Activated CD4-positive, alpha-beta T cell treated with anti-CD3 and anti-CD28 coated beads, Interleukin-2, Interleukin-6, amounts not matched to agents 100 ng/mL and 50 ng/mL, durations not matched to agents 16 hours and 8 hours (primary cell): ENCODE measurements at places on chromosomes 11 and 22.

GRCh38 chr22:33299245-33299956 lies 241.2 kb upstream of the SYN3 start:
- DNase-seq, result no peak

- no peak for DNase-seq
Measured at GRCh38 chr11:38952698-38953097, 2354.7 kb upstream of the RAG2 start.

DNA sequence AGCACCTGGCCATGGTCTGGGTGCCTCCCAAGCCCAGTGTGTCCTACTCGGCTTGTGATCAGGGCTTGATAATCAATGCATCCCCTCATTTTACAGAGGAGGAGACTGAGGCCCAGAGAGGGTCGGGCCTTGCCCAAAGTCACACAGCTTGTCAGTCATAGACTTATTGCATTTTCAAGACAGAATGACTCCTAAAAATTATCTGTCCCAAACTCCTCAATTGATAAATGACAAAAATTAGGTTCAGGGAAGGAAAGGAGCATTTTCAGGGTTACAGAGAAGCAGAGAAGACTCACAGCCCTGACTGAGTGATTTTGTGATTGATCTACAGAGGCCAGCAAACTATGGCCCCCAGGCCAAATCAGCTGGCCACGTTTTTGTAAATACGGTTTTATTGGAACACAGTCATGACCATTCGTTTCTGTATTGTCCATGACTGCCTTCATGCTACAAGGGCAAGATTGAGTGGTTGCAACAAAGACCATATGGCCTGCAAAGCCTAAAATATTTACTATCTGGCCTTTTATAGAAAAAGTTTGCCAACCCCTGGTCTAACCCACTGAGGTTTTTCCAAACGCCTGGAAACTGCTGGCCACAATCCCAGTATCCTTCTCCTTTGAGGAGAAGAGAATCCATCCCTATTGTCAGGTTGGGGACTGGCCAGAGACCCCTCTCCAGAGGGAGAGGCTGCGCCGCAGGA lies 35.1 kb upstream of the NAV2 start:
- DNase-seq, result no peak

GRCh38 chr11:80321786-80322185 lies 881.0 kb upstream of the TENM4 start:
- no peak for DNase-seq

- DNase-seq, result no peak
Measured at GRCh38 chr11:79501707-79502106, 60.9 kb upstream of the TENM4 start.

DNA sequence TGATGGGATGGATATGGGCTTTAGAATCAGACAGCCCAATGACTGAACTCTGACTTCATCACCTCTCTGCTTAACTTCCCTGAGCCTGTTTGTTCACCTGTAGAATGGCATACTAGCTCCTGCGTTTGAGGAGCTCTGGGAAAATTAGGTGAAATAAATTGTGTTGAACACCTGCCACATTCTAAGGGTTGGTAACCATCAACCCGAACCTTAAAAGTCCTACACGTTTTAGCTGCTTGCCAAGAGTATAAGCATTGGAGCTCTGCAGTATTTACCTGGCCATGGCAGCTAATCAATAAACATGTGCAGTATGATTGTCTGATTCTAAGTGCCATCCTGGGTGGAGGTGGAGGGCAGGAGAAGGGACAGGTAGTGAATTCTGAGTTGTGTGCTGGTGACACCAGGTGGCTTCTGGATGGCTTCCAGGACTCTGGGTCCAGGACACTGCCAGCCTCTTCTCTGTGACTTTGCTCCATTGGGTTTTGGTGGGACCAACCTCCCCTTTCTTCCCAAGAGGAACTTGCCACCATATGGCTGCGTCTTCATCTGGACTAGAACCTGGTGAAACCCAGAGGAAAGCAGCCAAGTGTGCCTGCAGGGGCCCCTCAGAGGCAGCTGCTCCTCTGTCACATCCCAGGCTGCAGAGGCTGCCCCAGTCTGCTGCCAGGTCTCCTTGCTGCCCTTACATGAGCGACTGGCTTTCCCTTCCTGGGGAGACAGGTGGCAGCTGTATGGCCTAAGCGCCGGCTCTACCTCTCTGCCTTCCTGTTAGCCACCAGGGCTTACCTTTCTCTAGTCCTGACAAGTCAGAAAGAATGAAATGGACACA lies 85.6 kb downstream of the CACNG2 start:
- no peak for DNase-seq

GRCh38 chr11:34408580-34409172 lies 30.1 kb upstream of the CAT start:
- no peak for DNase-seq

DNA sequence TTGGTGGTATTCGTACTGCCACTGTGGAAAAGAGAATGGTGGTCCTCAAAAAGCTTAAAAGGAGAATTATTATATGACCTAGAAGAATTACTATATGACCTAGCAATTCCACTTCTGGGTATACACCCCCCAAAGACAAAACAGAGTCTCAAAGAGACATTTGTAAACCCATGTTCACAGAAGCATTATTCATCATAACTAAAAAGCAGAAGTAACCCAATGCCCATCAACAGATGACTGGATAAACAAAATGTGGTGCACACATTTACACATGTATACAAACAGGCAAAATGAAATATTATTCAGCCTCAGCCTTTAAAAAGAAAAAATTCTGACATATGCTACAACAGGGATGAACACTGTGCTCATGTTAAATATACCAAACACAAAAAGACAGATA lies 89.4 kb downstream of the ARHGAP32 start:
- DNase-seq, result no peak

DNA sequence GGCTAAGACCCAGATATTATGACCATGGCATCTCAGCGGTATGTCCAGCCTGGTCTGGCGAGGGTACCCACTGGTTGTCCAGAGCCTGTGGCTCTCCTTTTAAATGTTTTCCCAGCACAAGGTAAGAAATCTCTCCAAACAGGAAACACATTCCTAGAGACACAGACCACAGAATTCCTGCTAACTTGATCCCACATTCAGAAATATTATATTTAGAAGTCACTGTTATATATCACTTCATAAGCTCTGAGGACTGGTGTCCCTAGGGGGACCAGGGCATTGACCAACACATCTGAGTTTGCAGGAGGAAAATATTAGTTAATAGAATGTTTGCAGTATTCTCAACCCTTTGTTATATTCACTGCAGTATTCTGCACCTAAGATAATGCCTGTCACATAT lies 23.1 kb downstream of the TMPRSS13 start:
- DNase-seq, result no peak

DNA sequence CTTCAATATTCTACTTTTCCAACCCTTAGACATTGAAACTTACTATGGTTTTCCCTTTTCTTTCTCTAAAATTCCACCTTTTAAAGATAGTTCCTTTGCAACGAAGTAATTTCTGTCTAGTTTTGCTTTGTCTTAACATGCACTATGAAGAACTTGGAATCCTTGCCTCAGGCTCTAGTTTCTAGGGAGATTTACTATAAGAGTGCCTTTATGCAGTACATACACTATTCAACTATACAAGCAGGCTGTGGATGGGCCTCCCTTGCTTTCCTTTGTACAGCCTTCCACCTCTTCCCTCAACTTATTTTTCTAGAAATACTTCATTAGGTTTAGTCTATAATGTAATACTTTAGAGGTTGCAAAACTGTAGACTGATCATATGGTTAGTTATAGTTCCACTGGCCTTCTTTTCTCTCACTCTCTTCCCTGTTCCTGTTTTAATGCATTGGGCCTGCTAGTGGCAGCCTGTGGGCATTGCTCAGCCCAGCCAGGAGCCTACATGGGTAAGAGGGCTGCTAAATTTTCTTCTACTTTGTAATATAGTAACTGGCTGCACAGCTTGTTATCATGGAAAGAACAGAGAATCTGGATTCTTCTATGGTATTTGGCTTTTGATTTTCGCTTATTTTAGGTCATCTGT lies 100.2 kb downstream of the C11orf87 start:
- no peak for DNase-seq

DNA sequence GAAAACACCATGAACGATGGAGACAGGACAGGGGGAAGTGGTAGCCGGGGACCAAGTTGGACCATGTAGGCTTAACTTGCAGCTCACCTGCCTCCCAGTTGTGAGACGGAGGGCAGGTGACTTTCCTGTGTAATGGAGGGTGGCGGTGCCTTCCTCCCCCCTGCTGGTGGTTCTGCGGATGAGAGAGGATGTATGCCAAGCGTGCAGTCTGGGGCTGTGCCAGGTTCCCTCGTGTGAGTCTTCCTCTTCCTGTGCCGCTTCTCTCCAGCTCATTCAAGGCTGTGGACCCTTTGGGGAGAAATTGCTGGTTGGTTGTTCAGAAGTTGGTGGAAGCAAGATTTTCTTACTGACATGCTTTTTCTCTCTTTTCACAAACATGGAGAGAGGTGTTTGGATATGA lies 35.1 kb downstream of the MPPED1 start:
- no peak for DNase-seq

GRCh38 chr11:17718510-17718962 lies 835 bp upstream of the MYOD1 start:
- DNase-seq, result no peak

GRCh38 chr22:22168190-22168940 lies 76.2 kb upstream of the VPREB1 start:
- DNase-seq, result no peak

DNA sequence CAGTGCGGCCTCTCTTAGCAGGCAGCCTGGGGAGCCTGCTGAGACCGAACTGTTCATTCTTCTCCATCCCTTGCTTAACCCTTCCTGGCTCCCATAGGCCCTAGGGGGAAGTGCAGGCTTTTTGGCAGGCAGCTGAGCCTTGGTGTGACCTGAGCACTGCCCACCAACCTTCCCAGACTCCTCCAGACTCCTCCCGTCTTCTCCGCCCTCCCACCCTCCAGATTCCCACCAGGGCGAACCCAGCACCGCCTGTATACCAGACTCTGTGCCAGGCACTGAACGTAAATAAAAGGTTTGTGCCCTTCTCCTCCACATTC lies 7.9 kb downstream of the RELT start:
- no peak for DNase-seq

DNA sequence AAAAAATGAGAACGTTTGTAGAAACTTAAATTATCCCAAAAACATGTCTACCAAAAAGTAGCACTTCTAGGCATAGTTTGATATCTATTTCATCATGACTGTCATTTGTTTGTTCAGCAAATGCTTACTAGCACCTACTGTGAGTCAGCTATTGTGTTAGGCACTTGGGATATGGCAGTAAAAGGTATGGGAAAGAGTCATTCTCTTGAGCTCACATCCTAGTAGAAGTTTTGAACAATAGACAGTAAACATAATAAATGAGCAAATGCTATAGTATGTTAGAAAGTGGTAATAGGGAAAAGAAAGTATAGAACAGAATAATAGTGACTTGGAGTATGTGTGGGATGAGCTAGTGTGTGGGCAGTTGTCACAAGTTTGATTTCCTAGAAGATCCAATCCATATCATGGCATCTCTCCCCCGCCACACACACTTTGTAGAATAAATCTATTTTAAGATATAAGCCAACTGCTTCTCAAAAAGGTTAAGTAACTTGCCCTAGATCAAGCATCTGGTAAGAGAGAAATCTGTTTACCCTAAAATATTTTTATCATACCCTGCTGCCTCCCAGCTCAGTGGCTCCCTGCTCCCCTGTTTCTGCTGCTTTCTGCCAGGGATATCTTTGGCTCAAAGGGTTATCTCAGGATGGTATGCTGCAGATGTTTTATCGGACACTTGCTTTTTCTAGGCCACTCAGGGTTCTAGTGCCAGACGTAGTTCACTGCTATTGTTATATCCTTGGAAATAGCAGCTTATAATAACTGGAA lies 129.7 kb downstream of the NCAM1 start:
- no peak for DNase-seq

- DNase-seq, result no peak
Measured at GRCh38 chr11:17416492-17416891, 28.0 kb upstream of the KCNJ11 start.

GRCh38 chr22:31055635-31056159 lies 25.4 kb upstream of the SMTN start:
- no peak for DNase-seq

DNA sequence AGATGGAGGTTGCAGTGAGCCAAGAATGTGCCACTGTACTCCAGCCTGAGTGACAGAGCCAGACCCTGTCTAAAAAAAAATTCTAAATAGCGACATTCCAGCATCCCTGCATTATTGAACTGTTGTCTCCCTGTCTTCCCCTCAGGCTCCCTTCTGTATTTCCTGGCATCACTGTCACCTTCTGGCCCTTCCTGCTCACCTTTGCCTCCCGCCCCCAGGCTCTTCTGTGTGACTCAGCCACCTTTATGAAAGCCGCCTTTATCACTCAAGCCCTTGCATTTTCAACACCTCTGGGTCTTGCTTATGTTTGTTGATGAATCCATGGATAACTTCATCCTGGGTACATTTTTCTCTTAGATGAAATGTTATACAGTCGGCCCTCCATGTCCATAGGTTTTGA lies 21.1 kb downstream of the UBASH3B start:
- no peak for DNase-seq

GRCh38 chr22:49749885-49750510 lies 77.7 kb downstream of the BRD1 start:
- no peak for DNase-seq

DNA sequence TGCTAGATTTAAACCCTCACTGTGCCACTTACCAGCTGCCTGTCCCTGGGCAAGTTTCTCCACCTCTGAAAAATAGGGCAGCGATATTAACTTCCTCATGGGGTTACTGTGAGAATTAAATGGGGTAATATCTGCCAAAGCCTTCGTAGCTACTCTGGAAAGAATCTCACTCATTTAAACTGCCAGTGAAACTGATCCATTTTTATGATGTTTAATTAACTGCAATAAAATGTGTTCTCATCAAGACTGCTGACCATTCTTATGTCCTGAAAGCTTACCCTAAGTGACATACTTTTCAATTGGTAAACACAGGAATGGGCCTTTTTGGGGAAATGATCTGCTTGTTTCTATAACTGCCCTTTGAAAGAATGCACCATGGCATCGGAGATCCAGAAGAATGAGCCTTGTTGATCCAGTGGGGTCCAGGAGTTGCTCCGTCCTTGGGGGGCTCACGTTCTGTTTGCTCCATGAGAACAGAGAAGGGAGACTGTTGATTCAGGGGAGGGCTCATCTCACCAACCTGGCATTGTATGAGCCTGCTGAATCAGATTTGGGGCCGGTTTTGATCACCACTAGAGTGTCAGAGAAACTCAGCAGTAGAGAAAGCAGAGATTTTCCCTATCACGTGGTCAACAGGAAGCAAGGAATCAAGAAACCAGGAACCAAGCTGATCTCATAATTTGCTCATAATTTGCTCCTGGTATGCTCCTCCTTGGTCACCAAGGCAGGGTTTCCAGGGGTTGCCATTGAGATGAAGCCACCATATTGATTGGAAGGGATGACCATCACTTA lies 7.0 kb upstream of the CCDC86 start:
- no peak for DNase-seq

GRCh38 chr11:42779555-42779954 lies 532.2 kb upstream of the API5 start:
- DNase-seq, result no peak

DNA sequence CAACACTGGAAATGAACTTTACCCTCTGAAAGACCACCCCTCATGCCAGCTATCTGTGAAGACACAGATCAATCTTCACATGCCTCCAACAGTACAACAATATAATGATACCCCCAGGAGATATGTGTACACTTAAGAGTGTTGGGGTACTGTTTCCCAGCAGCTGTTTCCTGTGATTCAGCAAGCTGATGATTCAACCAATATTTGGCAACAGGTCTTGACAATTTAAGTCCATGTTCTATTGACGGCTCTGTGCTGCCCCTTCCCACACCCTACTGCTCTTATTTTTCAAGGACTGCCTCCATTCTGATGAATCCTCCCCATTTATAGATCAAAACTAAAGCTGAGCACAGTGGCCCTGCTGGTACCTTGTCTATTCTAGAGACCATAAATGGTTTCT lies 6.6 kb downstream of the SNX19 start:
- no peak for DNase-seq
